Stimulated activated CD4-positive, alpha-beta T cell treated with anti-CD3 and anti-CD28 coated beads, TNF-alpha, amount 100 ng/mL, for 1 hour (primary cell): ENCODE measurements at places on chromosomes 5 and 9.

DNA sequence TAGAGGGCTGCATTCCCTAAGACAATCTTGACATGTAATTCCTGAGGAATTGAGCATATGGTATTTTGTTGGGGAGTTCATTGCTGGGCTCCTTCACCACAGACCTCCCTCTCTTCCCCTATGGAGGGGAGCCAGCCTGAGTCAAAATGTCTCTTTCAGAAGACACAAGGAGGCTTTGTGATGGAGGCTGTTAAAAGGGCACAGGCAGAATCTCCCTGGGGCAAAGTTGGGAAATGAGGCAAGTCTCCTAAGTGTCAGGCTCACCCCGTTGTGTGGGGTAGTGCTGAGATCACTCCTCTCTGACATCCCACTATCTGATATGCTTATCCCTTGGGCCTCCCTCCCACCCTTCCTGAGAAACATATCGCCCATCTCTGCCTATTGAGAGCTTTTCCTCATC lies 30.6 kb downstream of the GFRA3 start:
- DNase-seq, result no peak

DNA sequence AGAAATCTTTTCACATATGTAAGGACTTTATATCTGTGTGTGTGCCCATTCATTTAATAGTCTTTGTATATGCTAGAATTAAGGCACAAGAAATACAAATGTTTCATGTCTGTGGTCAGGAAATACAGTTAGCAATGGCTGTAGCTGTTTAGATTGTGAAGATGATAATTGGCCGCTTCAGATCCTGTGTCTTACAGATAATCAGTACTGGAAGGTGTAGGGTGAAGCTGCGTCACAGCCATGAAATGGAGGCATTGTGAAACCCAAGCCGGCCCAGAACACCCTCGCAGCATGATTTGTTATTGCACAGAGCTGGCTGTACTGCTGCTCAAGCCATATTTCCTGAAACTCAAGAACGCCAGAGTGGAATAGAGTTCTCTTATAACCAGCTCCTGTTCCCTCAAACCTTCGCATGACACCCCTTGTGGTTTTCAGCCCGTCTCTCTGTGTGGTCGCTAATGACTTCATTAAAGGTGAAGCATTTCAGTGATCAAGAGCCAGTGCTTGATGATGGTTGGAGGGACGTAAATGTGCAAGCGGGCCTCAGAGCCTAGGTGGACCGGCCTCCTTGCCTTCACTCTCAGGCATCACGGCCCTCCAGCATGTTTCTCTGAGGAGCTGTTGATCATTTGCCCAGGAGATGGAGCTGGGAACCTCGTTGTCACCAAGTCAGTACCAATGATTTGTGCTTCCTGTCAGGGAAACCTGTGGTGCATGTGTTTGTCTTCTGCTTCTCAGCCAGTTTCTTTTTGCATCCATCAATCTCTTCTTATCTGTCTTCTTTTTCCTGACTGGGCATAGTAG lies 80.1 kb downstream of the F2RL2 start:
- DNase-seq, result peak; percentile 22

DNA sequence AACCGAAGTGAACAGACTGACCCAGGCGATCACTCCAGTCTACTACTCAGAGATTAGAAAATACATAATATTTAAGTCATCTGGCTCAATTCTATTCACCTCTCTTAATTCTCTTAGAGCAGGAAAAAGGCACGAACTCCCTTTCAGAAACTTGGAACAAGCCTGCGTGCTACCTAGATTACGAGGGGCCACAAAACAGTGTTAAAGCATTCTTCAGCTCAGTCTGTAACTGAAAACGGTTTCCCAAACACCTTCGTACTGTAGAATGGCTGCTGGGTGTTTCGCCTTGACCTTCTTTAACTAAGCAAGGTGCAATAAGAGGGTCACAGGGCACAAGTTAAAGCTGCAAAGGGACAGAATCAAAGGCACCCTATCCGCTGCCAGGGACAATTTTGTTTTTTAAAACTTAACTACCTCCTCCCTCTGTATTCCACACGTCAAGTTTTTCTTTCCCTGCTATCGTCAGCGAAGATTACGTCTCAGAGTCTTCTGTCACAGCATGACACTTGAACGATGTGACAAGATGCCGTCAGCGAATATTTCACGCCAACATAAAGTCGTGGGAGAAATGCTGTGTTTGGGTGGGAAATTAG lies 687 bp downstream of the LYSMD3 start:
- no peak for DNase-seq

GRCh38 chr5:119358530-119358900 lies 2.7 kb downstream of the TNFAIP8 start:
- DNase-seq, result no peak

DNA sequence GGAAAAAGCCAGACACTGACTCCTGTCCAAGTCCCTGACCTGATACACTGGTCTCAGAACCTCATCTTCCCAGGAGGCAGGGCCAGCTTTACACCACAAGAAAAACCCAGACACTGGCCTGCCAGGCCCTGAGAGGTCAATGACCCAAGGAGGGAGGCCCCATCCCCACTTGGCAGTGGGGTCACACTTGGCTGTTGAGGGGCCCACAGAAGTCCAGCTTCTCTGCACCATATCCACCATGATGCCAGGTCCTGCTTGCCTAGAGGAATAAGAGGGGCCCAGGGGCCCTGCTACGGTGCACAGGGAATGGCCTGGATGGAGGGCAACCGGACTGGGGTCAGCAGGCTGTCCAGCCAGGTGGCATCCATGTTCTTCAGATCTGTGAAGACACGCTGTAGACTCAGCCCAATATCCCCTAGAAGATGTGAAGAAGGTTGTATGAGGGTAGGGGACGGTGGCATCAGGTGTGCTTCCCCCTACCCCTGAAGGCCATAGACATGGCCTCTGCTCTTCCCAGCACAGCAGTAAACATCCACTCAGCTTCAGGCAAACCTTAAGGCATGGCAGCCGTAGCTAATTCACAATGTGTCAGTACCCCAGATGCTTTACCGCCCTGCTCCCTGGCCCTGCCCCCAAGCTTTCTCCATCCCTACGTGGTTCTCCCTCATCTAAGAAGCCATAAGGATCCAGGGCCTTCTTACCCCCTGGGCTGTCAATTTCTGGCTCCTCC lies 6.7 kb downstream of the IRF1 start:
- no peak for DNase-seq

GRCh38 chr5:31051316-31051715 lies 142.2 kb upstream of the CDH6 start:
- DNase-seq, result no peak

- DNase-seq, result no peak
Observed at GRCh38 chr5:134937526-134937925, 30.2 kb upstream of the CATSPER3 start.

GRCh38 chr9:6978591-6978990 lies 220.8 kb downstream of the KDM4C start:
- DNase-seq, result no peak

GRCh38 chr5:92424785-92425426 lies 1041.8 kb upstream of the ARRDC3 start:
- no peak for DNase-seq

DNA sequence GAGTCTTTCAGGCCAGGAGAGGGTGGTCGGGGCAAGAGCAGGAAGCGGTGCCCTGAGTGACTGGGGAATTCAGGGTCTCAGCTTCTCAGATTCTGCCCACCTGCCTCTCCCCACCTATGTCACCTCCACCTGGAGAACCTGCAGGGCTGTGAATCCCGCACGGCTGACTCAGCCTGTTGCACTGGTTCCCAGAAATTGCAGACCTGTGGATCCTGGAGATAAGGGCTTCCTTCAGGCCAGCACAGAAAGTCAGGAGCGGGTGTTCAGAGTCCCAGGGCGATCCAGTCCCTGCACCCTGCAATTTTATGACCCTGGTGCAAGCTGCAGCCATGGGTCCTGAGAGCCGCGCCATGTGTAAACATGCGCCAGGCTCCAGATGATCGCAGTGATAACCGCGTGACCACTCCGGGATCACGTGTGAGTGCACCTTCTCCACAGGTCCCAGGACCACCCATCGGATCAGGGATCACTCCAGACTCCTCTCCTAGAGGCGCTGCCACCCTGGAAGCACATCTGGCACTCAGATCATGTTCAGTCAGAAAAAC lies 17.8 kb downstream of the IRX4 start:
- no peak for DNase-seq

DNA sequence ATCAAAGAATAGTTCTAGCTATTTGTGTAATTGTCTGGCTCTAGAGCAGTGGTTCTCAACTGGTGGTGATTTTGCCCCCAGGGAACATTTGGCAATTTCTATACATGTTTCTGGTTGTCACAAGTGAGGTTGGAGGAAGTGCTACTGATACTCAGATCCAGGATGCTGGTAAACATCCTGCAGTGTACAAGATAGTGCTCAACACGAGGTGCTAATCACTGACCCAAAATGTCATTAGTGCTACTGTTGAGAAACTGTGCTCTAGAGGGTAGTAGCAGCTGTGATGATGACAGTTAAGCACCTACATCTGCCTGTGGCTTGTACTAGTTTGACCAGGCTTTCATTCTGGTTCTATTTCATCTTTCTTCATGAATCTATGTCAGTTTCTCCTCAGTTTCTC lies 22.1 kb downstream of the LRRC19 start:
- DNase-seq, result no peak

- no peak for DNase-seq
Observed at GRCh38 chr9:33210006-33210715, 29.8 kb upstream of the SPINK4 start.

GRCh38 chr5:117143406-117143805 lies 568.8 kb upstream of the SEMA6A start:
- DNase-seq, result no peak

DNA sequence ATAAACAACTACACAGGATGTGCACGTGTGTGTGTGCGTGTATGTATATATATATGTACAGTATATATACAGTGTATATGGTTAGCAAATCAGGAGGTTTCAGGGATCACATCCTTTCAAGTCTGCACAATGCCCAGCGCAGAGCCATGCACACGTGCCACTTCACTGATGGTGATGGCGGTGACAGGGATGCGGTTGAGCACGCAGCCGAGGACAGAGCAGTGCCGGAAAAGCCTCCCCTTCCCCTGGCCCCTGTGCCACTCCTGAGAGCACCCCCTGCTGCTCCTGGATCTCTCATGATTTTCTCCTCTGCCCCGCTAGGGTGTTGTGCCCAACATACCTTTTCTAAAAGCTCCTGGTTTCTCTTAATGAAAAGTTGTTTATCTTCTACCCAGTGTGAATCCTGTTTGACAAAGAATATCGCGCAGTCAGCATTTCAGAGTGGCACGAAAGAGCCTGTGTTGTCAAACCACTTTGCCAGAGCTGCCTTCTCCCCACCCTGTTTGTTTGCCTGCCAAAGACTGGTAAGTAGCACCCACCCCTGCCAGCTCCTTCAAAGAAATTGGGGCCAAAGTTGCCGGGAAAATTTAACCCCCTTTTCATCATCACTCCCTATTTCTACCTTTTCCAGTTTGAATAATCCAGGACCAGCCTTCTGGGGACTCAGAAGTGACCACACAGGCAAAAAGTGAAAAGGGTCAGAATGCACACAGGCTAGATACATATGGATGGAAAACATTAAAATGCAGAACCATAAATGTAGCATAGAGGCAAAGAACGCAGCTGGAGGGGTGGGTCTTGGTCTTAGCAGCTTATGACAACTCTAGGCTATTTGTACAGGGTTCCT lies 126.2 kb upstream of the DPYSL3 start:
- DNase-seq, result no peak

- DNase-seq, result no peak
Observed at GRCh38 chr5:27290172-27290571, 251.8 kb upstream of the CDH9 start.

DNA sequence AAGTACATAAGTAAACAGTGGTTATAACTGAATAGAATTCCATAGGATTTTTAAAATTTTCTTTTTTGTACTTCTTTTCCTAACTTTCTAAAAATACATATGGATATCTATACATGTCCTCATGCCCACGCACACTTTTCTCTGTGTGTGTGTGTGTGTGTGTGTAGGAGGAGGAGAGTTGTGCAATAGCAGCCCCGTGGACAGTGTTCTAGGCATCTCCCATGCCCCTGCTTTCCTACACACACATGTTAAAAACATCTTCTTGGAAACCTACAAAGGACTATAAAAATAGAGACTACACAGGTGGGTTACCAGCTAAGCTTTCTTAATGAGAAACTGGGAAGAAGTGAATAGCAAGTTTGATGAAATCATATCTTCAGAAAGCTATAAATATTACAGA lies 19.8 kb upstream of the HEXB start:
- no peak for DNase-seq

- DNase-seq, result no peak
Observed at GRCh38 chr5:58912116-58912515, 329.2 kb downstream of the RAB3C start.

- no peak for DNase-seq
Observed at GRCh38 chr5:74469234-74469994, 171.1 kb downstream of the ENC1 start.

DNA sequence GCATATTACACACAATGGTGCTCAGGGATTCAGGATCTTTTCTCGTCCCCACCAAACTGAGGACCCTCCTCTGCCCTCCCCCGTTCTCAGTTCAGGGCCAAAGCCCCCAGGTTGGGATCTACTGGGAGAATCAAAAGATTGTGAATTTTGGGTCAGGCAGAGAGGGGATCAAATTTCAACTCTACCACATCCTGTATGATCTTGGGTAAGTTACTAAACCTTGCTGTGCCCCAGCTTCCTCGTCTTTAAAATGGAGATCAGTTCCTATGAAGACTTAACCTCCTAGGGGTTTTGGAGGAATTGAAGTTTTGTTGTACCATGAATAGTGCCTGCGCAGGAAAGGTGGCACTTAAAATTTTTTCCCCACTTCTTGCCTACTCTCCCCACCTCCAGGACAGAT lies 62.4 kb downstream of the RAI14 start:
- DNase-seq, result no peak

DNA sequence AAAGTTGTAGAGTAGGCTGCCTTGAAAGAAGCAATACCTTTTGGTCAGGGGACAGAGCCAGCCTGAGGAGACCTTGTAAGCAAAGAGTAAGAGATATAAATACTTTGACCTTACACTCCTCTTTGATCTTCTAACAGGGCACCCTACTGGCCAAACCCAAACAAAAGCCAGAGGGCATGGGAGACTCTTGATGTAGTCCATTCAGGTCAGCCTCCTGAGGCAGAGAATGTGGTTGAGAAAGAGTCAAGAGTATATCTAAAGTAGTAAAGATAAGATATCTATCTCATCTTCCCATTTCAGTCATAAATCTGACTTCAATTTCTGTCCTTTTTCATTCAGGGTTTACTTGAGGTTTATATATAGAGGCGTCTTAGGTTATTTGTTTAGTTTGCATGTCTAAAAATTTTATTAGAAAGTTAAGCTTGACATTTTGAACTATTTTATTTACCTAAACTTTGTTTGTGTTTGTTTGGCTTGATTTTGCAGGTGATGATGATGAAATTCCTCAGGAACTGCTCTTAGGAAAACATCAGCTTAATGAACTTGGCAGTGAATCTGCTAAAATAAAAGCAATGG lies 125.7 kb downstream of the NIPBL start:
- DNase-seq, result no peak

DNA sequence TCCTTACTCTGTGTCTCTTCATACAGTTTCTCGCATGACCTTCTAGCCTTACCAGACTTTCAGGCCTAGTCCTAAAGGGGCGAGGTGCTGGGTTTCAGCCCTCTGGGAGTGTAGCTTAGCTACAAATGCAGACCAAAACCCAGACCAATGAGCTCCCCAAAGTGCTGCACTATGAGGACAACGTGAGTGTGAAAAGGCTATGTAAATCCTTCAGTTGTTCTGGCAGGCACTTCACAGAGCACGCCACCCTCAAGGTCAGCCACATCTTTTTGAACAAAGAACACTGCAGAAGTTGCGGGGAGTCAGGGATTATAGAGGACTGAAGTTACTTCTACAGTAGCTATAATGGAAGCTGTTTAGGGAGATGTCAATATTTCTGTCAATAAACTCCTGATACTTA lies 301.7 kb downstream of the MARCHF11 start:
- DNase-seq, result no peak

- DNase-seq, result no peak
Observed at GRCh38 chr5:147448766-147449165, 61.1 kb downstream of the DPYSL3 start.
